Activated naive CD8-positive, alpha-beta T cell treated with anti-CD3 and anti-CD28 coated beads for 36 hours (primary cell): ENCODE measurements at places on chromosomes 1 and 21. TPM values are rescaled to one million over a fixed set of nuclear protein-coding genes. Genes with fewer than 3 reads are reported as not detected.

GRCh38 chr1:46492269-46492853, 2.7 kb downstream of the DMBX1 start:
- DNase-seq: no peak

GRCh38 chr1:59150577-59151386, 146.1 kb upstream of the FGGY start:
- DNase-seq: peak; percentile 10

DNA sequence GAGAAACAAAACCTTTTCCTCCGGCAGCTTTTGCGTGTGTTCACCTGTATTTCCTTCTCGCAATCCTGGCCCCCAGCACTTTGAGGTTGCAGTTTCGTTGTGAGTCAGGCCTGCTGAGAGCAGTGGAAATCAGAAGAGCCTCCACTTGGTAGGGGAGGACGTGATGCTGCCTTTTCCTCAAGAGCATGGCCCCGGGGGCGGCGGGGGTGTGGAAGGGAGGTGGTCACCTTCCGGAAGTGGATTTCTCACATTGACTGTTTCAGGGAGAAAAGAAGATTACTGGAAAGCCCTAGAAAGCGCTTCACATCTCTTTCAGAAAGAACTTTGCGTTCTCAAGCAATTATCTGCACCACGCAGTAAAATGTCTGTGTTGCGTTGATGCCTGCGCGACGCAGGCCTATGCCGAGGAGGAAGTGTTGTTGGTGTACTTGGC, 12.2 kb upstream of the IL10 start:
- DNase-seq: peak; percentile 89

GRCh38 chr1:9621032-9621431, 30.5 kb upstream of the PIK3CD start:
- no peak for DNase-seq

DNA sequence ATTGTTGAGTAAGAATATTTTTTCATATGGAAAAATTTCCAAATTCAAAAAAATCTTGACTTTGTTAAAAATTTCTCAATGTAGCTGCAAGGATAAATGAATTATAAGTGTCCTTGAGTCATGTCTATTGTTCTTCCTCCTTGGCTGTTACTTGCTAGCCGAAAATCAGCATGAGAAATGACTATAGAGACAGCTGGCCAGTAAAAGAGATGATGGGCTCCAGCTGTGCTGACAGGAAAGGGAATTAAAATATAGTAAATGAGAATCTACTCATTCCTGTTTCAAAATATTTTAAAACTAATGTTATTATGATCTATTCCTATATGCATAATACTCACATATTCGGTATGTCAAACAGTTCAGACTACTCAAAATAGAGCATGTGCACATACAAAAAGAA, 1292.6 kb downstream of the BRINP3 start:
- no peak for DNase-seq

- no peak for DNase-seq
Observed at GRCh38 chr1:58971629-58972140, 187.8 kb upstream of the JUN start.

DNA sequence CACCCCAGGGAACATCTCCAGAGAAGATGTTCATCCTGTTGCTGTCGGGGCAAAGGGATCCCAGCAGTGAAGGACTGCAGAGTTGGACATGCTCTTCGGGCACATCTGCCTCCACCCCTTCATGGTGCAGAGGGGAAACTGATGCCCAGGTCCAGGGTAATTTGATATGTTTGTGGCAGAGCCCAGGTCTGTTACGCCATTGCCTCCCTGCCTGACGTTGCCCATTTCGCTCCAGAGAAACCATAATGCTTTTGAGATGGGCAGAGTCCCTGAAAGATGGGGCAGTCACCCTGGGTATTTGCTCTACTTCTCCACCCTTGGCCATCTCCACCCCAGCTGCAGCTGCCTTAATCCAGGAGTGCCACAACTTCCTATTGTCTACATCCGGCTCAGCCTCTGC, 290.4 kb upstream of the POU3F1 start:
- no peak for DNase-seq

DNA sequence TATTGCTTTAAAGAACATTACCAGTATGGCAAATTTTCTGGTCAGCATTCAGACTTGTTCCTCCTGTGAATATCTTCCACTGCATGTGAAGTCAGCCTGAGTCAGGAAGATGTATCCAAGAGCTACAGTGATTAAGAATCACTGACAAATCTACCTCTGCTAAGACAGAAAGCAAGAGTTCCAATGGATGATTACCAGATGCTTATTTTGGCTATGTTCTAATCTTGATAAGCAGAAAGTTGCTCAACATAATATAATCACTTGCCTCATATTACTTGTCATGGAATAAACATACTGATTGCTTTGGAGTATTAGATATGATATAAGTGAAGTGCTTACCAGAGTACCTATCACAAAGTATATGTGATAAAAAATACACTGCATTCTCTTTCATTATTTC, 738.1 kb downstream of the ADGRL2 start:
- no peak for DNase-seq

DNA sequence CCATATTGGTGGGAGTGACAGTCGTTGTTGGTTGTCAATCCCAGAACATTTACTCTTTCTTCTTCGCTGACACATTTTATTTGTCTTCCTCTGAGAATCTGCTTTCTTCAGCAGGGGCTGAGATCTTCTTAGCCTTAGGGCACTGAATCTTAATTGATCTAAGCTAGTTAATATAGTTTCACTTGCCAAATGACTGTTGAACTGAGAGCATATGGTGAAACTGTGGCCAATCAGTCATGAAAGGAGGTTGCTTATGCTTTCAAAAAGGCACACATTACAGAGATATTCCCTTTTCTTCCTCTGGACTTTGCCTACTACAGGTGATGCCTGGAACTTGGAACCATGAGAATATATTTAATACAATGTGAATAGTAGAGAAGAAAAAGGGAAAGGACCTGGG, 60.0 kb upstream of the KIAA0040 start:
- no peak for DNase-seq

The AGTRAP gene
- total RNA-seq: 10.2 TPM

The FCRL1 gene
- total RNA-seq: 0.74 TPM

The LCE2D gene
- total RNA-seq: not detected
